ENCODE measurements at places on chromosomes 2 and 18. TPM values are rescaled to one million over a fixed set of nuclear protein-coding genes. Genes with fewer than 3 reads are reported as not detected.

Gene ZSWIM2
- total RNA-seq: not detected

Gene CYP1B1
- total RNA-seq: 114 TPM

Gene HNMT
- total RNA-seq: 35.8 TPM

Gene REG1B
- total RNA-seq: 4.9 TPM

Gene ASPRV1
- 1.9 TPM for total RNA-seq

Gene CPLX4
- not detected for total RNA-seq

Gene ZNF892
- total RNA-seq: 8.3 TPM

Gene WIPF1
- total RNA-seq: 107 TPM

Gene MAP4K4
- total RNA-seq: 85.4 TPM

DNA sequence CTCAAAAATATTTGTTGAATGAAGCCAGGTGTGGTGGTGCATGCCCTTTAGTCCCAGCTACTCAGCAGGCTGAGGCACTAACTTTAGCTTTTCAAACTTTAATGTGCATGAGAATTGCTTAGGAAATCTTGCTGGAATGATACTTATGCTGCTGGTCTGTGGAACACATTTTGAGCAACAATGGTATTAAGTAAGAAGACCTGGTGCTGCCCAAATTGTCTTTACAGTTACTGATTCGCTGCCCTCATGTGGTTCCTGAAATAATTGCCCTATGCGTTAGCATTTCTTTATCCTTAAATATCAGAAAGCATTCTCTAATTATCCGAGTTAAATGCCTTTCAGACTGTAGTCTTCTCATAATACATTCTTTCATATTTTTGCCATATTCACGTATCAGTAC is 76.0 kb upstream of the SESTD1 start:
- DNase-seq: no peak

DNA sequence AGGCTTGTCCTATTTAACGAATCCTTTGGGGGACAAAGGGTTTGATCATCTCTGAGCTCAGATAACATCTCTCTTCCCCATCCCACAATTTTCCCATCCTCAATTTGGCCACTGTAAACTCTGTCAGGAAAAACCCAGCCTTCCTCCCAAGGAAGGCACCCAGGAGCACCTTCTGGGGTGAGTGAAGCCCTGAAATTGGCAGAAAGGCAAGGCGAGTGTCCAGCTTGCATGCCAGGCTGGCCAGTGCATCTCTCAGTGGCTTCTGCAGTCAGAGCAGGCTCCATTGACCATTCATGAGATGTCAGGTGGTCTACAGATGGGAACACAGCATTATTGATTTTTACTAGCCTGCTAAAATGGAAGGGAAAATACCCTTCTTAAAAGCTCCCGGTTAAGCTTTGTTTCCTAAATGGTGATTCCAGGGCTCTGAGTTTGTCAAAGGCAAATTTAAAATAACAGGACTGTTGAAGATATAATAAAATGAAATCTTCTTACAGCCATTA is 83.2 kb upstream of the BOD1L2 start:
- no peak for DNase-seq

DNA sequence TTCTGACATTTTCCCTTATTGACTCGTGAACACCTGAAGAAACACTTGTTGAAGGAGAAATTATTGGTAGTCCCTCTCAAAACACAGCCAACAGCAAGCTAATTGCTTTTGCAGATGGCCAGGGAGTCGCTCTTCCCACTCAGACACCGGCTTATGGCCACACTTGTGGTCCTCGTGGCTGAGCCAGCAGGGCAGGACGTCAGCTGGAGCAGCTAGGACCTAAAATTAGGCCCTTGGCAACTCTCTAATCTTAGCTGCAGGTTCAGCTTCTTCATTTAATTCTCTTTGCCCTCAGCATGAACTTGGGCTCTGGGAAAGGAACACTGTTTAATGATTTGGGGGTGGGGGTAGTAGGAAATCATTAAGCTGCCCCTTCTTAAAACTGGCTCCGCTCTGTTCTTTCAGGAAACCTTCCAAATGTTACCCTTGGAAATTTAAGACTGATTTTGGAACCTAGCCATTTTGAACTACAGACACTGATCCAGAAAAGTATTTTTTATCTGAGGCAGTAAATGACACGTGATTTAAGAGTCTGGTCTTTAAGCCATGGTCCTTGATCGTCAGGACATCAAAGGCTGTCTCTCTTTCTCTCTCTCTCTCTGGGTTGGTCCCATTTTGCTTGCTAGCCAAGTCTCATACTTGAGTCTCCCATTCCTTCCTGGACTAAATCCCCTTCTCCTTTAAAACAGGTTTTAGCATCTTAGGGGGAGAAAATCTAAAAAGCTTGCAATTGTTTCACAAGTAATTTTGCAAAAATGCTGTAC is 77.5 kb downstream of the CDK15 start:
- no peak for DNase-seq

- DNase-seq: no peak
These were observed 74.5 kb downstream of the RHBDD1 start for GRCh38 chr2:226910384-226910783.

DNA sequence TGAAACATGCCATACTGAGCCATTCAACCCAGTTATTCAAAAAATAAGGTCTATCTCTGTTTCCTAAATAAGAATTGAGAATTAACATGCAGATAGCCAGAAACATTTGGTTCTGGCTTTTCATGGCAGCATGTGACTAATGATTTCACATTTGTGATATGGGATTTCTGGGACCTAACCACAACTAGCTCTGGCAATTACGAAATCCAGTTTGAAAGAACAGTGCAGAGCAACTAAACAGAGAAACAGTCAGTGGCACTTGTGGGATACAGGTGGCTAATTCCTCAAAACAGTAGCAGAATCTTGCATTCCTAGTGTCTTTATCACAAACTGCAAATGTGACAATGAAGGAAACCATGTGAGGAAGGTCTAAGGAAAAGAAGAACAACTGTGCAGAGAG is 637.8 kb upstream of the CHAC2 start:
- no peak for DNase-seq

GRCh38 chr18:55384551-55385275 is 203.3 kb downstream of the TCF4 start:
- no peak for DNase-seq

DNA sequence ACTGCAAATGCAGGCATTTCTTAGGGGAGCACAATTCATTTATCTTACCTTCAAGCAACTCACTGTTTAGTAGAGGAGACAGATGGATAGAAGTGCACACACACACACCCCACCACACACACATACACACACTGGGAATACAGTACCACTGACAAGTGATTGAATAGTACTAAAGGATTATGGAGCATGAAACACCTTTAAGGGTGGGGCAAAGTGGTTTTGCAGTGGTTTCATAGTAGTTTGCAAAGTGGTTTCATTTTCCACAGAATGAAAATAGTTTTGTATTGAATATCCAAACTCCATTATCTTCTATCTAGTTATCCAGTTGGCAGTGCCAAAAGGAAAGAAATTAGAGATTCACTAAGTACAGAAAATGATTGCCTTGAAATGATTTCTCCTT is 18.9 kb downstream of the KIF5C start:
- no peak for DNase-seq

DNA sequence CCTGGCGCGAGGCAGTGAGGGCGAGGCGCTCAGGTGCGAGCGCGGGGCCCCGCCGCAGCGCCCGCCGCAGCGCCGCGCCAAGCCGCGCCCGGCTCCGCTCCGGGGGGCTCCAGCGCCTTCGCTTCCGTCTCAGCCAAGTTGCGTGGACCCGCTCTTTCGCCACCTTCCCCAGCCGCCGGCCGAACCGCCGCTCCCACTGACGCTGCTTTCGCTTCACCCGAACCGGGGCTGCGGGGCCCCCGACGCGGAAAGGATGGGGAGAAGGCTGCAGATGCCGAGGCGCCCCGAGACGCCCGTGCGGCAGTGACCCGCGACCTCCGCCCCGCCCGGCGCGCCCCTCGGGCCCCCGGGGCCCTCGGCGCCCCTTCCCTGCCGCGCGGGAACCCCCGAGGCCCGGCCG is 328 bp upstream of the INHBB start:
- DNase-seq: no peak

GRCh38 chr2:241020629-241021190 is 22.3 kb downstream of the SNED1 start:
- DNase-seq: no peak

DNA sequence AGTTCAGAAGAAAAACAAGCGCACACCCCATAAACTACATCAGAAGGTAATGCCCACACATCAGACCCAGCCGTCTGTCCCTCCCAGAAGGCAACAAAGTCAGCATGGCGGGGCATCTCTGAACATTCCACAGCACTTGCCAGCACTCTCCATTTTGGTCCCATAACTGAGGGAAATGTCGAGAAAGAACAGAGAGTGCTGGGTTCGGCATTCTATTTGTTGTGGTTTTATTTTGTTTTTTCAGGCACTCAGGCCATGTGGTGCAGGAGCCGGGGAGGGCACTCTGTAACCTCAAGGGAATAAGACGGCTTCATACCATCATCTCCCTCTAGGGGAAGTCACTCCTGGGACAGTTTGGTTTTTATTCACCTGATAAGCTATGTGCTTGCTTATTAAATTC is 156.0 kb downstream of the SEPTIN10 start:
- DNase-seq: no peak

DNA sequence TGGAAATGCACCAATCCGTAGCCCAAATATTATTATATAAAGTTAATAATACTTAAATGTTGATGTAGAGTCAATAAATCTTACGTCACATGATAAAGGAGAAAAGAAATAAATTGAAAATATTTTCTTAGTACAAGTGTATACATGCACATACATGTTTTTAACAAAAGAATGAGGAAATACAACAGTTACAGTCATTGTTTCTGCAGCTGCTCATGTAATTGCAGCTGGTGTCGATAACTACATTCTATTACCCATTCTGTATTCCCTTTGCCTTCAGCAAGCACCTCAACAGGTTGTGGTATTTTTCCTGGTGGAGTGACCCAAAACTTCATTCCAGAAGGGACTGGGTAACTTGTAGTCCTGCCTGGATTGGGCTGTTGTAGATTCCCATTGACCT is 377.8 kb upstream of the FSIP2 start:
- DNase-seq: no peak

DNA sequence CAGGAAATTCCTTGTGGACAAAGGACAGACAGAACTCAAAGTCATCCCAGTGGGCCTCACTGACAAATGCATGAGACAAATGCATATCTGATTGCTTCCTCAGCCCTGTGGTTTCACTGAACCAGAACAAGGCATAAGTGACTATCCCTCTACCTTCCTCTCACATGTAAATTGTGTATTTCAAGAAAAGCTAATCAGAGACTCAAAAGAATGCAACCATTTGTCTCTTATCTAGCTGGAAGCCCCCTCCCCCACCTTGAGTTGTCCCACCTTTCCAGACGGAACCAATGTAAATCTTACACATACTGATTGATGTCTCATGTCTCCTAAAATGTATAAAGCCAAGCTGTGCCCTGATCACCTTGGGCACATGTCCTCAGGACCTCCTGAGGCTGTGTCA is 102.0 kb upstream of the TMEM200C start:
- DNase-seq: no peak

GRCh38 chr2:86476092-86476491 is 34.9 kb downstream of the KDM3A start:
- no peak for DNase-seq

DNA sequence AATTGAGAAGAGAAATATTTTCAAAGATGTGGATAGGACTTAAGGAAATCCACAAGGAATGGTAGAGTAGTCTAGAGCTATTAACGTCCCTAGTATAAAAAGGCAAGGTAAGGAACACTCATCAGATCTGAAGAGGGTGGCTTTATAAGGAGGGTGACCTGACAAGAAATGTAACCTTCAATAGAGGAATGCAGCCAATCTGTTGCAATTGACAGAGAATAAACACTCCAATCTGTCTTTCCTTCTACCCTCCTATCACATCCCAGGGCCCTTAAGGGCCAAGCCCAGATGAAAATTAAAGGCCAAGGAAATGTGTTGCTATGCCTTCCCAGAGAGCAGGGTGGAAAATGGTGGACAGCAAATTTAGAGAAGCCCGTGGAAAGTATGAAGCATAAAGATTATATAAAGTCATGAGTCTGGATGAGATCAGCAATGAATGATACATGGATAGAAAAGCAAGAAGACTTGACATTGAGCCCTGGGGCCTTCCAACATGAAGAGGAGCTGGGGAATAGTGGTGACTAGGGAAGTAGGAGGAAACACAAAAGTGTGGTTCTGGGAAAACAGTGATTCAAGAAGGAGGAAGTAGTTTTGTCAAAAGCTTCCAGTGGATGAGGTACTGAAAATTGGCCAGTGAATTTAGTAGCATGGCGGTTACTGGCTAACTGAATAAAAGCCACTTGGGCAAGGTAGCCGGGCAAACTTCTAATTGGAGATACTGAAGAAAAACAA is 270.6 kb upstream of the TANK start:
- DNase-seq: no peak

DNA sequence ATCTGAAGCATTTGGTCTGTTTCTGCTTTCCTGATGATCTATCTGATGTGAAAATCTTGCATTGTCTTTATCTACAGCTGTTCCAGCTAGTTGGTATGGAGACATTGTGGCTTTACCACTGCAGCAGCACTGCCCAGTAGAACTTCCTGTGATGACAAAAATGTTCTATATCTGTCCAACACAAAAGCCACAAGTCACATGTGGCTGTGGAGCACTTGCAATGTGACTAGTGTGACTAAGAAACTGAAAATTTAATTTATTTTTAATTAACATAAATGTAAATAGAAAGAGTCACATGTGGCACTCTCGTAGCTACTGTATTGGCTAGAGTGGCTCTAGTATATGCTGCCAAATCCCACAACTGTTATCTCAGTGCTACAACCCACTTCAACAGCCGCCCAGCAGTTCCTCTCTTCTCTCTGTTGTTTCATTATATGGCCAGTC is 425.7 kb downstream of the SETBP1 start:
- DNase-seq: no peak

DNA sequence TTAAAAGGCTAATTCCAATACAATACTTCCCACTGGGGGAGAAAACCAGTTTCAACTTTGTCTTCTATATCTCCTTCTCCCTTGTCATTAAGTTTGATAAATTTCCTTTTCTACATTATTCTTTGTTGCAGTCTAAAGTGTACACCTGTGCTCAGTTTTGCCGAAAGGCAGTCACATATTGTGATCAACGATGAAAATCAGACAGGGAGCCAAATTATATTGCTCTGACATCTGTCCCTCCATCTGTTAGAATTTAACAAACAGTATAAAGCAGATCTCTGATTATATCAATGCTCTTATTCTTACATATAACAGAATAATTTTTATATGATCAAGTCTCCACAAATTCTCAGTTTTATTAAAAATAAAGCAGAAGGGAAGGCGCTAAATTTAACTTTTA is 496.7 kb downstream of the NRXN1 start:
- DNase-seq: no peak

- DNase-seq: no peak
These were observed 139.2 kb downstream of the LAMA3 start for GRCh38 chr18:23828426-23828825.

- no peak for DNase-seq
These were observed 21.5 kb upstream of the PELI1 start for GRCh38 chr2:64165706-64166105.

- no peak for DNase-seq
These were observed 64.5 kb downstream of the BAZ2B start for GRCh38 chr2:159551806-159552205.

GRCh38 chr2:143603846-143604565 is 474.8 kb downstream of the ARHGAP15 start:
- no peak for DNase-seq

GRCh38 chr2:217227794-217228193 is 367.9 kb upstream of the TNP1 start:
- no peak for DNase-seq
